ENCODE measurements at places on chromosomes 11 and 22.

DNA sequence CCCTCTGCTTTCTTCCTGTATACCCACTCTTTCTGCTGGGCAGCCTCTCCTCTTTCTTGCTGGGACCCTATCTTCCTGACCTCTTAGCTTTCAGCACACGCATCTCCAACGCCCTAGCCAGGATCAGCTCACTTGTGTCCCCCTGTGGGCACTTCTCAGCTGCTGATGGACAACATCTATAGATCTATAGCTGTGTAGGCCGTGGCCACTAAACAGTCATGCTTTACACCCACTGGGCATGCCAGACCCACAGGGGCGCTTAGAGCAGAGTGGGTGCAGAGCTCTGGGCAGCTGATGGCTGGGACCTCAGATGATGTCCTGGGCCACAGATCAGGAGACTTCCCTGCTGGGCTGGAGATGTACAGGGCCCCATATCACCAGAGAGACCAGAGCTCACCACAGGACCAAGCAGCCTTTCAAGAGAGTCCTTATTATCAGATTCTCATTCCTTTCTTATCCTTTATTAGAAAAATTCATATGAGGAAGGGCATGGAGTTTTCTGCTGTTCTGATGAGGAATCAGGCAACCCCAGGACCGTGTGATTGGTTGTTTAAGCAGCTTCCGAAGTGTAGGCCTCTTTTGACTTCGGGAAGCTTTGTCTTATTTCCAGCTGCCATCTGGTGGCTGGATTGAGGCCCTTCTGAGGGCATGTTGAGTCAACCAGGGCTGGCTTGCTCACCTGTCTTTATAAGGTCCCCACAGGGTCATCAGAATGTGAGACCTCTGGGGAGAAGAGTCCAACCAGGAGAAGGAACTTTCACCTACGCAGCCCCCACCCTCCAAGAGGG, 60.5 kb downstream of the OSBP2 start:
- DNase-seq: no peak

- DNase-seq: no peak
These were observed 39.8 kb downstream of the RELT start for GRCh38 chr11:73415854-73416615.

DNA sequence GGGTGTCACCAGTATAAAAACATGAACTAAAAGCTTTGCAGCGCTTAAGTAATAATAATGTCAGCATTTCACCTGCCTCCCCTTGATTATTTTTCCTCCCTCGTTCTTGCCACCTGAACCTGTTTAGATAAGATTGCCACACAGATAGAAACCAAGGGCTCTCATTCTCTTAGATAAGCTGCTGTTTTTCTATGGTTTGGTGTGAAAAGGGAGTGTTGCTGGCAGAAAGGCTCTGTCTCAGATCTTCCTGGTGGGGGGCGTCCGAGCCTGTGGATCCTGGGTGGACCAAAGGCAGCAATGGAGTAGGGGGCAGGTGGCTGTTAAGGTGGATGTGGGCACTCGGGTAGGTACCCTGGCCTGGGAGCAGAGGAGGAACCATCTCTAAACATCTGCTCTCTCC, 147.5 kb downstream of the ST3GAL4 start:
- no peak for DNase-seq

DNA sequence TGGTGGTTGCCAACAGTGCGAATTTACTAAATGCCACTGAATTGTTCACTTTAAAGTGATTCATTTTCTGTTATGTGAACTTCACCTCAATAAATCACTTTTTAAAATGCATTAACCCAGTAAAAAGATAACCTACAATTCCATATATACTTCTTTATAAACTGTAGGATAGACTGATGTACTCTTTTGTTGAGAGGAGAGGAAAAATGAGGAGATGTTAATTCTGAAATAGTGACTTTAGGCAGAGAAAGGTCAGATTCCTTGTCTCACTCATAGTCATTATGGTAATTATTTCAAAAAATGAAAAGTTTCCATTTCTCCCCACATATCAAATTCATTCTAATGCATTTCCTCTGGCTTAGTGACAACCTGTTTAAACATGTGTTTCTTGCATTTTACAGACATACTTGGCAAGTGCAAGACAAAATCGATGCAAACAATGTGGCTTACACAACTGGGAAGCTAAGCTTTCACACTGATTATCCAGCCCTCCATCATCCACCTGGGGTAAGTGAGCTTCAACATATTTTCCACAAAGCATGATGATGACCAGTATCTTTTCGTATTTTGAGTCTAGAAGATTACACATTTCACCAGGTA, 74.5 kb downstream of the BBOX1 start:
- no peak for DNase-seq

GRCh38 chr11:10329935-10330334, 25.1 kb downstream of the ADM start:
- DNase-seq: no peak

DNA sequence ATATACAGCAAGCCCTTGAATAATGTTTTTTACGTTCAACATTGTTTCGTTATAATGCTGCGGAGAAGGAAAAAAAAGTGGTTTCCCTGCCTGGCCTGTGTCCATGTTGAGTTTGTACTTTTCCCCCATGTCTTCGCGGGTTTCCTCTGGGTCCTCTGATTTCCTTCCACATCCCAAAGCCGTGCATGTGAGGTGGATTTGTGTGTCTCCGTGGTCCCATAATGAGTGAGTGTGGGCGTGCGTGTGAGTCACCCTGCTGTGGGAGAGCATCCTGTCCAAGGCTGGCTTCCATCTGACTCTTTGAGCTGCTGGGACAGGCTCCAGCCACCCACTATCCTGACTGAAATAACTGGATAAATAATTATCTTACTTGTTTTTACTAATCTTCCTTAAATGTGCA, 29.6 kb upstream of the SNX19 start:
- no peak for DNase-seq

DNA sequence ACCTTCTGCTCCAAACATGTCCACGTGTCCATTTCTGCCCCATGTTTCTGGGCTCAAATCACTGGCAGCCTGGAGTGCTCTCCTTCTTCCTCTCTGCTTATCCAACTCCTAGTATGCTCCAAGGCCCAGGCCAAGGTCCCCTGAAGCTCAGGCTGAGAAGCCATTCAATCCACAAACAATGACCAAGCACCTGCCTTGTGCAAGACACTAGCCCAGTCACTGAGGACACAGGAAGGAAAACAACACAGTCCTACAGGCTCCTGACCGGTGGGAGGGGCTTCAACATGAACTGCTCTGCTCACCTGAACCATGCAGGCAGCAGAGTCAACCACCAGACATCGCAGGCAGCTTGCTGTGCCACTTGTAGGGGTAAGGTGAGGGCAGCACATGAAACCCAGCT, 93.6 kb downstream of the RPL27A start:
- DNase-seq: no peak

- DNase-seq: no peak
These were observed 19.9 kb downstream of the F2 start for GRCh38 chr11:46738887-46739286.

- DNase-seq: no peak
These were observed 541.3 kb downstream of the LUZP2 start for GRCh38 chr11:25038131-25038530.

DNA sequence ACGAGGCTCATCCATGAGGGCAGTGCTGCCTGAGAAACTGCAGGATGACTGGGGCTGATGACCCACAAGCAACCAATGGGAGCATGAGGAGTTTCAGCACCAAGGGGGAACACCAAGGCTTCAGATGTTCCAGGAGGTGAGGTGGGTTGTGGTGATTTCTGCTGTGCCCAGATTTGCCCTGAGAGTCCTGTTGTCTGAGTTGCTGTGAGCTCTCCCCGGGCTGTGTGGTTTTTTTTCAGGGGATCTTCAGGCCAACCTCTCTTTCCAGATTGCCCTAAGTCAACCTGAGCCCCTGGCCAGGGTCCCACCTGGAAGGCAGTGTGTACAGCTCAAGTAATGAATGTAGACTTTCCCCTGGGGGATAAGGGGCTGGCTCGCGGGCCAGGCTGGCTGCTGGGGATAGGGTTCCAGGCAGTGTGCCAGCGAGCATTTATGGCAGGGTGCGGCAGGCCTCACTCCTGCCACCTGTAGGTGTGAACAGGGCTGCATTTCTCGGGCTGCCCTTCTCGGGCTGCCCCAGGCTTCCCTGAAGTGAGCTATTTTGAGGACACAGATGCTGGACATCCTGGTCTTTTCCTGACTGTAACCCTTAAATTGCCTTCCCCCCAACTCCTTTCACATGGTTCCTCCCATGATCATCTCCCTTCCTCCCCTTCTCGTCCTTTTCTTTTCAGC, 9.8 kb downstream of the SLC22A6 start:
- no peak for DNase-seq

GRCh38 chr11:61919705-61920631, 2.6 kb upstream of the RAB3IL1 start:
- DNase-seq: no peak

GRCh38 chr11:10325277-10326011, 20.6 kb downstream of the ADM start:
- no peak for DNase-seq

GRCh38 chr11:697811-698311, 2.2 kb downstream of the TMEM80 start:
- no peak for DNase-seq

All from stimulated activated CD4-positive, alpha-beta T cell treated with anti-CD3 and anti-CD28 coated beads, Interleukin-1b, Interleukin-23, amount 100 ng/mL, for 1 hour (primary cell).